ENCODE measurements at places on chromosomes 1 and 21.
A peak's percentile ranks its signal among the peaks of the same experiment; 100 is the strongest.

- no peak for DNase-seq
Observed at GRCh38 chr1:14724678-14725077, 126.2 kb downstream of the KAZN start.

DNA sequence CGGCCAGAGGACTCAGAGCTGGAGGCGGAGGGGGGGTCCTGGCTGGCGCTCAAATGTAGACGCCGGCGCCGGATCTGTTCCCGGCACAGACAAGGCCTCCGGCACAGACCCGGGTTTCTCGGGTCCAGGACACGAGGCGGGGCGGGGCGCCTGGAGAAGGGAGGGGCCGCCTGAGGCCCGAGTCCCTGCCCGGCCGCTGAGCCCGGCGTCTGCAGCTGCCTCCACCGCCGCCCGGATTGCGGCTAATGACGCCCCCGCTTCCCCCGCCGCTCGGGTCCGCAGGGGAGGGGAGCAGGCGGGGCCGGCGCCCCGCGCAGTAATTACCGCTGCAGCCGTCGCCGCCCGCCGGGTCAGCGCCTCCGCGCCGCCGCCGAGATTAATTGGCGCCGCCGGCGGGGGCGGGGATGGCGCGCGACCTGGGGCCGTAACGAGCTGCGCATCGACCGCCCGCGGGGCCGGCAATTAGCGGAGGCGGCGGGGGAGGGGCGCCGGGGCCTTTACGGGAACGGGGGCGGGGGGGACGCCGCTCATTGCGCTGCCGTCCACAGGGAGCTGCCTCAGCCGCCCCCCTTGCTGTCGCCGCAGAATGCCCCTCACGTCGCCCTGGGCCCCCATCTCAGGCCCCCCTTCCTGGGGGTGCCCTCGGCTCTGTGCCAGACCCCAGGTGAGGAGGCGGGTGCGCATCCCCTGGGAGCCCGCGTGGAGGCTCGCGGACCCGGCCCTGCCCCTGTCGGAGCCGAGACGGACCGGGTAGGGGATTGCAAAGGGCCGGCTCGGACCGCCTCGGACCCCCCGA, 17.3 kb downstream of the NOC2L start:
- DNase-seq = peak; percentile 49

DNA sequence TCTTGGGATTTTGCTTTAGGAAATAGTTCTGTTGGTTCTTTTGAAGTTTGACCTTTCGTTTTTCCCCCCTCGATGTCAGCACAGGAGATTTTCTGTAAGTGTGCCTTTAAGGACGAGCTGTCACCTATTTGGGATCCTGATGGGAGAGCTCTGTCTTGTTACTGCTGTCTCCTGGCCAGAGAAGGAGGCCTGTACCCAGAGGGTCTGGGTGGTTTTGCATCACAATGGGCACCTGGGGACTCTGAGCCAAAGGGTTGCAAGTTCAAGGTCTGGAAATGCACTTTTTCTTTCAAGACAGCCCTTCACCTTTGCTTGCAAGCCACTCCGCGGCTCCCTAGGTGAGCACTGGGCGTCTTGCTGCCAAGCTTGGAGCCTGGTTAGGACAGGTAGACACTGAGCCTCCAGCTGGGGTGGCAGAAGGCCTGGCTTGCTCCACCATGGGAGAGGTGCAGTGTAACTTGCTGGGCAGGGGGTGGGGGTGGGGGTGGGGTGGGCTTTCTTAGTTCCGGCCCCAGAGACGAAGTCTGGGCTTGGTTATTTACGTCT, 2.9 kb downstream of the AJAP1 start:
- DNase-seq = no peak

GRCh38 chr1:201119206-201120197, 7.3 kb upstream of the CACNA1S start:
- DNase-seq = peak; percentile 20

DNA sequence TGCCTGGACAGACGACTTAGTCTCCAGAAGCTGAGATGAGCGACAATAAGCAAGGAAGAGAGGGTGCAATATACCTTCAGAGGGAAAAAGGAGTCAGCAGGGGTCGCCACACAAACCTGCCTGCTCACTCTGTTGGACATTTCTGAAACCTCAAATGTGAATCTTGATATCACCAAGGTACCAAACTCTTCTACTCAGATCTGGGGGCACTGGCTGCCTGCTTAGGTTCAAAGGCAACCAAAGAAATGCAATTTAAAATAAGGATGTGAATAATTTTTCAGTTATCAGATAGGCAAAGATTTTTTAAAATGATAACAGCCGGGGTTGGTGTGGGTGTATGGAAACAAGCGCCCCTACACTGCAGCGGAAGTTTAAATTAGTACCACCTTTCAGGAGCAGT, 164.2 kb downstream of the HIVEP3 start:
- DNase-seq = no peak

- peak; percentile 83 for DNase-seq
Observed at GRCh38 chr1:43454270-43455011, 710 bp upstream of the HYI start.

GRCh38 chr1:154884869-154885701, 15.0 kb upstream of the KCNN3 start:
- no peak for DNase-seq

DNA sequence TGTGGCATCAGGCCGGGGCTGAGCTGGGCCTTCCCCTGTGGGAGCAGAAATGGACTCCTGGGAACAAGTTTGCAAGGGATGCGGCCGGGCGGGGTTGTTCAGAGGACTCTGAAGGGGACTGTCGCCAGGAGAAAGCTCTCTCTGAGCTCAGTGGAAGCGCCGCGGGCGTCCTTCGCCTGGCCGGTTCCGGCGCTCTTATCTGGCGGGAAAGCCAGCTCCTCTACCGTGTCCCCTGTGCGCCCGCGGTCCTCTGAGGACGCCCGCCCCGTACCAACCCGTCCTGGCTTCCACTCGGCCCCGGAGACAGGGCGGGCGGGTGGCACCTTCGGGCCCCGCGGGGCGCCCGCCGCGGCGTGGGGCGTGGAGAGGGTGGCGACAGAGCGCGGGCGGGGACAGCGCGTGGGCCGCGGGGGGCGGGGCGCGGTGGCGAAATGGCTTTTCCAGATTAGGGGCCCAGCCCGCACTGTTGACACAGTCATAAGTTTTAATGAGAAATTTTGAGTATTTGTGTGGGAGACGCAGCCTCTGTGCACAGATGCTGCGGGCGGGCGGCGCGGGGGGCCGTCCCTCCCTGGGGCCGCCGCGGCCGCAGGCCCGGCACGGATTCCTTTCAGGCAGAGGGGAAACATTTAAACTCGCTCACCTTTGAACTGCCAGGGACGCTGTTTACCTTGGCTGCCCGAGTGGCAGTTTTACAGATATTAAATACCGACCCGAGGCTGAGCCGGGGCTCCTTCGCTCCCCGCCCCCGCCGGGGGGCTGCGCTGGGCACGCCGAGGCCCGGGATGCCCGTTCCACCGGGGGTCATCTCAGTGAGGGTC, 70.2 kb downstream of the FOXD2 start:
- DNase-seq = no peak

DNA sequence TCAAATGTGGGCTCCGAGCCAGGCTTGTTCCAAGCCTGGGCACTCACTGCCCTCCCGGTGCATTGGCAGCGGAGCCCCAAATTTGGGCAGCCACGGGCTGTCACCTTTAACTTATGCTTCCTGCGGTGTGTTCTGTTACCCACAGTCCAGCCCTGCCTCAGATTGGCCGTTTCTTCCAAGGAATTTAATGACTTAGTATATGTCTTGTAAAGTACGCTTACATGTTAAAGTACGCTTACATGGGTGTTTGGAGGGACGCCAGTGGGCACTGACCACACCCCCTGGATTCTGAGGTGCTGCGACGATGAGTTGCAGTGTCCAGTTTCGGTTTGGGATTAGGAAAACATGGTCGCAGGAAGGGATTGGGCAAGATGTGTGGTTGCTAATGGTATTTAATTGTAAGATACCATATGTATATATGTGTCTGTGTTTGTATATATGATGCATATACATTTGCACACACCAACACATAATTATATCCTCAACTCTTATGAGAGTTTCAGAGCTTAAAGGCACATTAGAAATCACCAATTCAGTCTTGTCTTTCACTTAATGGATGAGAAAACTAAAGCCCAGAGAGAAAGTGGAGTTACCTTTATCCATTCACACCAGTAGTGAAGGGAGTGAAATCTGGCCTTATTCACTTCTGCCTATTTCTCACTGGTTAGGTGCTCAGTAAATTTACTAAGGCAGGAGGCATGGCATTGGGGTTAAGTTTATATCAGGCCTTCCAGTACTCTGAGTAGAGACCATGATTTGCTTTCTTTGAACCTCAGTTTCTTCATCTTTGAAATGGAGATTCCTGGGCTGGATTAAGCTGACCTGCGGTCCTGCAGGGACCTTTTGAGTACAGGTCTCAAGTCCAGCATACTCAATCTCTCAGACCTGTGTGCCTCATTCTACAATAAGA, 1.0 kb downstream of the SMYD2 start:
- peak; percentile 63 for DNase-seq

- peak; percentile 69 for DNase-seq
Observed at GRCh38 chr1:177937931-177938330, 31.9 kb downstream of the SEC16B start.

DNA sequence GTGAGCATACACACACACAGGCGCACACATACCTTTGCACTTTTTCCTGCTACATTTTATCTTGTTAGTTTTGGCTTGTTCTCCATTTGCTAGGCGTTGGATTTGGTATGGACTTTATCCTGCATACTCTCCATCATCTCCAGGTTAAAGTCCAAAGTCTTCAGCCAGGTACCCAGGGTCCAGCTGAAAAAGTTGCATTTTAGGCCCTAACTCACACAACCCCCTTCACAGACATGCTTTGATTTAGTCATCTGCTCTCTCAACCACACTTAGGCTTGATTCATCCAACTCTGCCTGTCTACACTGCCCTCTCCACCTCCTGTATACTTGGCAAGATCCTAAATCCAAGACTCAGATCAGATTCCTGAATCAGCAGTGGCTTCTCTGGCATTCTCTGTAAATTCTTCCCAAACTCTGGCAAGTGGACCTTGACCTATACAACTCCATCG, 10.7 kb upstream of the LAMB3 start:
- no peak for DNase-seq

GRCh38 chr1:229710746-229711145, 84.7 kb downstream of the URB2 start:
- DNase-seq = peak; percentile 18

GRCh38 chr1:101993710-101994109, 3.0 kb downstream of the OLFM3 start:
- DNase-seq = no peak

DNA sequence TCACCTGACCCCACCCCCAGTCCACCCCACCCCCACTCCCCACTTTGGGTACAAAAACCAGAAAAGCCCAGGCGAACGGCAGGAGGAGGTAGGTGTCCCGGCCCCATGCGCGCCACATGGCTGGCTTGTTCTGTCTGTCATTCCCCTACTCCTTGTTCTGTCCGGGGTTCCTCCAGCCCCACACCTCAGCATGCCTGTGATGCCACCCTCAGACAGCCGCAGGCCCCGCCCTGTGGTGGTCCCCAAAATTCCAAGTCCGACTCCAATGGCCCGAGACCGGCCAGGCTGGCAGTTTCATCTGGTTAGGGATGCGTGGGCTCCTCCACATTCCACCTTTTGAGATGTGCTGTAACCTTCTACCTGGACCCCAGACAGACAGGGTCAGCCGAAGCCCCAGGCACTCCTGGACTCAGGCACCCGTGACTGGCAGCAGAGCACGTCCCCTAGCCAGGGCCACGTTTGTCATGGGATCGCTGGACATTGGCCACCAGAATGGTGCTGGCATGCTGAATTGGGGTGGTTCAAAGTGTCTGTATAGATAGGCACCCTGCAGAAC, 94.4 kb downstream of the WDR4 start:
- DNase-seq = no peak

- peak; percentile 67 for DNase-seq
Observed at GRCh38 chr1:151009206-151009587, 948 bp downstream of the PRUNE1 start.

GRCh38 chr1:171256940-171257606, 8.8 kb downstream of the FMO1 start:
- peak; percentile 65 for DNase-seq

DNA sequence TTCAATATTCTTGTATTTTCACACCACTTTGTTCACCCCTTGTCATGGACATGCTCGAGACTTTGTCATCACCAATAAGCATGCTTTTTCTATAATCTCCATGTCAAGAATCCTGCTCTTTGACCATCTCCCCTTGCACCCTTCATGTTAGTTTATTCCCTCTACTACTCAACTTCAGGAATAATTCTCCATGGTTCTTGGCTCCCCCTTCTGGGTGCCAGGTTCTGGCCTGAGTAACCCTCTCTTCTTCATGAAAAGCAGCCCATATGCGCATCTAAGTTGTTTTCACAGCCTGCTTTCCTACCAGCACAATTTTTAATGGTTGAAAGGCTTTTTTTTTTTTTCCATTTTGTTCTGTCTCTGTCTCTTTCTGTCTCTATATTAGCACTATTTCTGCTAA, 160.7 kb downstream of the LEPR start:
- peak; percentile 16 for DNase-seq

GRCh38 chr1:42747125-42747524, 7.1 kb upstream of the CLDN19 start:
- no peak for DNase-seq

- DNase-seq = peak; percentile 83
Observed at GRCh38 chr1:224497714-224498573, 63.3 kb upstream of the WDR26 start.

DNA sequence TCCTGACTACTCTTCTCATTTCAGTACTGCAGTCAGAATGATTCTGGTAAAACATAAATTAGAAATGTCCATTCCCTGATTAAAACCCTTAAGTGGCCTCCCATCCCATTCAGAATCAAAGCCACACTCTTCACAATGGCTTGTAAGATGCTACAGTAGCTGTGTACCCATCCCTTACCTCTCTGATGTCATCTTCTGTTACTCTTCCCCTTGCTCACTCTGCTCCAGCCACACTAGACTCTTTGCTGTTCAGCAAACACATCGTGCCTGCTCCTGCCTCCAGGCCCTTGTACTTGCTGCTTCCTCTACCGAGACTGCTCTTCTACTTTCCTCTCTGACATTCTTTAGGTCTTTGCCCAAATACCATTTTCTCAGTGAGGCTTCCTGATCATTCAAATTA, 4.3 kb upstream of the GPX7 start:
- DNase-seq = no peak

- no peak for DNase-seq
Observed at GRCh38 chr1:224392411-224393249, 36.0 kb downstream of the CNIH4 start.

GRCh38 chr1:232908831-232909230, 41.6 kb upstream of the NTPCR start:
- no peak for DNase-seq

DNA sequence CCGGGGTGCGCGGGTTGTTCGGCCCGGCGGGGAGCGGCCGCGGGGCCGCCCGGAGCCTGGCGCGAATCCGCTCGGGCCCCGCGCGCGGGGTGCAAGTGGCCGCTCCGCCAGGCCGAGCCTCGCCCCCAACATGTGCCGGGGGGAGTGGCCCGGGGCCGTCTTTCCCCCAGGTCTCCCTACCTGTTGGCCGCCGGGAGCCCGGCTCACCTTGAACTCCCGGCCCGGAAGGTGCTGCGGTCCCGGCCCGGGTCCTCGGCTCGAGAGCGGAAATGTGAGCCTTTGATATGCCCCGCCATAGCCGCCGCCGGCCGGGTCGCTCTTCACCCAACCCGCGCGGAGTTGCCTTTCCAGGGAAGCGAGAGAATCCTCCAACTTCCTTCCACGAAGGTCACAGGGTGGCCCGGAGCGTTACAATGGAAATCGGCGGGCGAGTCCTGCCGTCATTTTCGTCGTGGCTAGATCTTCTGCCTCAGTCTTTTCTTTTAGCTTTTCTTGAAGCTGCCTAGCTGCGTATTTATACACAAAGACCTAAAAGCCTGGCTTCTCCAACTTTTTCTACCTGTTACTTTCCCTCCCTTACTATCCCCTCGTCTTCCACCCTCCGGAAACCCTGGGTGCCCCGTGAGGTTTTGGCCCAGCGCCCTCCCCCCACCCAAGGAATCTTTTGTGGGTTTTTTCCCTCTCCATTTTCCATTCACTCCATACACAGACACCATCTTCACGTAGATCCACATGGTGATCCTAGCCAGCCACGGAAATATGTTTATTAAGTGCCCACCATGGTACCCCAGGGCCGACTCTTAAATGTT, 867 bp downstream of the PTGFRN start:
- peak; percentile 16 for DNase-seq

Data from AG10803 (cell line).